Cerebellar cortex (tissue), 1 donor: ENCODE measurements at places on chromosomes 3 and 15.
A peak's percentile ranks its signal among the peaks of the same experiment; 100 is the strongest.

DNA sequence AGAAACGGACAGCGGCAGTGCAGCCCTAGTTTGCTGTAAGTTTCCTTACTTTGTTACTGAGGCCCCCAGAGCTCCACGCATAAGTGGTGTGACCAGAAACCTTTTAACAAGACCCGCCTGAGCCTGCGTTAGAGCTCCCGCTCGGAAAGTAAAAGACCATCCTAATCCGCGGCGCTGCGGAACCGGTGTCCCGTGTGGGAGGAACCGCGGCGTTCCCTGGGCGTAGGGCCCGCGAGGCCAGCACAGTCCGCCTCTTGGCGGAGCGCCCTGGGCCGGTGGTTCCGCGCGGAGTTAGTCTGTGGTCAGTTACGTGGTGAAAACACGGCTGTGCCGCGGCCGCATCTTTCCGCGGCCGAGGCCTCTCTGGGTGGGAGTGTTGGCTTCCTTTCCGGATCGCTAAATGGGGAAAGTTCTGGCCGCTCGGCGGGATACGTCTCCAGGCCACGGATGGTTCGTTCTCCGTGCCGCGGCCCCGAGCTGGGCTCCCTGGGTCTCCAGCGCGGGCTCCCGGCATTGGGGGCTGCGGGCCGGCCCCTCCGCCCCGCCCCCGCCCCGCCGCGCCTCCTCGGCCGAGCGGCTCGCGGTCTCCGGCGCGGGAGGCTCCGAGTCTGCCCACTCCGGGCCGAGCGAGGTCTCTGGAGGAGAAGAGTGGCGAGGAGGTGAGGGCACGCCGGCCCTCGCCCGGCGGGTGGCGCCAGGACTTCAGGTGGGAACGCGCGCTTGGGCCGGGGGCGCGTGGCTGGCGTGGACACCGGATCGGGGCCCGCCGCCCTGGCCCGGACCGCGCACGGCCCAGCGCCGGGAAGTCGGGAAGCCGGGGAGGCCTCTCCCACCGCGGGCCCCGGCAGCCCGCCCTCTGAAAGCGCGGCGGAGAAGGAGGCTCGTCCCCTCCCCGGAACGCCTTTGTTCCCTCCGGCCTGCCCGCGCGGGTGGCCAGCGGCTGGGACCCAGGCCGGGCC lies 754 bp downstream of the B3GNT5 start:
- DNase-seq, result no peak

- no peak for DNase-seq
Observed at GRCh38 chr3:191087391-191087790, 111.7 kb upstream of the OSTN start.

DNA sequence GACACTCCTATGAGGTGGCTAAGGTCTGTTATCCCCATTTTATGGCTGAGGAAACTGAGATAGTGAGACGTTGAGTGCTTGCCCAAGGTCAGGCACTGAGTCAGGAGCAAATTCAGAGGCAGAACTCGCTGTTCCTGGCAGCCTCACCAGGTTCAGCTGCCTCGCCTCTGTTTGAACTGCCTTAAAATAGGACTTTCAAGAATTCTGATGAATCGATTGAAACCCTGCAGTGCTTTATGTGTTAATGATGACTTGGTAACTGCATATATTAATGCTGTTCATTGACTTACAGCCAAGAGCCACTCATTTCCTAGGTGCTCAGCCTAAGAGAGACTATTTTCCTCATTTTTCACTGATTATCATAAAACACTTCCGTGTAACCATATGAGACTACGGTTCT lies 79.5 kb upstream of the BHLHE40 start:
- no peak for DNase-seq

DNA sequence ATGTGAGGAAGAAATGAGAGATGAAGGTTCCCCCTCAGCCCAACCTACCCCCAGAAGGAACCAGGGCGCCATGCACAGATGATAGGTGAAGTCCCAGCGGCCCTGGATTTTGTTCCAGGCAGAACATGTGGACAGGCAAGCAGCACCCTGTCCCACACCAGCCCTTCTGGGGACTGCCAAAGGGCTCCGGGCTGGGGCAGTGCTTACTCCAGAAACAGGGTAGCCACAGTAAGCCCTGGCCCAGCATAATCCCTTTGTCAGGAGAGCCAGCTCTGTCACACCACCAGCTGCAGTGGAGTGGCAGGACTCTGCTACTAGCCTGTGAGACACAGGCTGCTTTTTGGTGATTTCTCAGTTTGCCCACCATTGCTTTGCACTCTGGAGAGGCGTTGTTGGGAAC lies 6.3 kb downstream of the FBXL22 start:
- DNase-seq, result no peak

- DNase-seq, result peak; percentile 54
Observed at GRCh38 chr3:152183473-152183872, 85.3 kb upstream of the MBNL1 start.

DNA sequence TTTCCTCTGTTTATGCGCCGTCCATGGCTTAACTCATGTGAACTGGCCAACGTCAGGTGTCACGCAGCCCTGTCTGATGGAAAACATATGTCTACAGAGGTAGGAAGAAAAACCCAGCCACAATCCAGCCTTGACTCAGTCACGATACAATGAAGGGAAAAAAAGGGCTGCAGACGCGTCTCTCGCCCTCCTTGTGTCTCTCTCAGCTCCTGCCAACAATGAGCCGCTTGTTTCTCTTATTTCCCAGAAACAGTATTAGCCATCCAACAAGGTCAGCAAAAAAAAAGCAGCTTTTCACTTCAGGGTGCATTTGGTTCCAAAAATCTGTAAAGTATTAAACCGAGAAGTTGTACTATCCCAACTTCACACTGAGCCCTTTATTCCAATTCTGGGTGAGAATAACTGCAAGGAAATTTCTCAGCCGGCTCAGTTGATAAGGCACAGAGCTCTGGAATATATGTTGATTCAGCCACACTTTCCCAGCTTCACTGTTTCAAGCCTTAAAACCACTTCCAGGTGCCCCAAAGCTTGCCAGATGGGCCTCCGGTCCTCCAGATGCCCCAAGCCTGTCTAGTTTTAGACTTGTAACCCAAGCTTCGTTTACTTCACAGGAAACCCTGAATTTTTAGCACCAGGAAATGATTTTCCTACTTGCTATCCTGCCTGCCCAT lies 79.4 kb downstream of the TM4SF4 start:
- no peak for DNase-seq

GRCh38 chr3:66439666-66440344 lies 61.0 kb downstream of the LRIG1 start:
- DNase-seq, result no peak

- peak; percentile 58 for DNase-seq
Observed at GRCh38 chr3:45647148-45647619, 42.0 kb upstream of the SACM1L start.

- no peak for DNase-seq
Observed at GRCh38 chr3:61663356-61664104, 102.2 kb downstream of the PTPRG start.

DNA sequence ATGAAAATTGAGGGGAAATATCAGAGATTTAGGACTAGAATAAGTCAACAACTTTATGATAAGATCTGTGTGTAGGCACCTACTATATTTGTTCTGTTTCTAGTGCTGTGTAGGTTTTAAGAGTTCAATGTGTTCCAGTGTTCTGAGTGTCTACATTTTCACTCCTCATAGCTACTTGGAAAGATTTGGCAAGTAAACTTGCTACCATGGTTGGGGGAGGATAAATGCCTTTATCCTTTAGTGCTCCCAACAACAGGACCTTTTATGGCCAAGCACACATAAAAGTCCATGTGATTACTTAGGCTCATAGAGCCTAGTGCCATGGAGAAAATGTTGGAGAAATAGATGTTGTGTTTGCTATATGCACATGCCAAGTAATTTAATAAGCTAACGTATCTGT lies 64.0 kb downstream of the LYSMD4 start:
- no peak for DNase-seq

DNA sequence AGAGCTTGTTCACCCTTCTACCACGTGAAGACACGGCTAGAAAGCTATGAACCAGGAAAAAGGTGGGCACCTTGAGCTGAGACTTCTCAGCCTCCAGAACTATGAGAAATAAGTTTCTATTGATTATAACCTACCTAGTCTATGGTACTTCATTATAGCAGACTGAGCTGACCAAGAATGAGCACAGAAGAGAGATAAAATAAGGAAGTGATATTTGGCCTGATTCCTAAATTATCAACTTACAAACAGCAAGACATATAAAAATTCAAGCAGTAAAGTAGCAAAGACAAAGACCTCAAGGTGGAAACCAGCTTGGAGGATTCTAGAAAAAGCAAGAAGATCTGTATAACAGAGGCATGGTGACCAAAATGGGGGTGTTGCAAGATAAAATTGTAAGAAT lies 63.9 kb upstream of the OSTN start:
- DNase-seq, result no peak

- no peak for DNase-seq
Observed at GRCh38 chr15:72113347-72114031, 4.5 kb downstream of the MYO9A start.

DNA sequence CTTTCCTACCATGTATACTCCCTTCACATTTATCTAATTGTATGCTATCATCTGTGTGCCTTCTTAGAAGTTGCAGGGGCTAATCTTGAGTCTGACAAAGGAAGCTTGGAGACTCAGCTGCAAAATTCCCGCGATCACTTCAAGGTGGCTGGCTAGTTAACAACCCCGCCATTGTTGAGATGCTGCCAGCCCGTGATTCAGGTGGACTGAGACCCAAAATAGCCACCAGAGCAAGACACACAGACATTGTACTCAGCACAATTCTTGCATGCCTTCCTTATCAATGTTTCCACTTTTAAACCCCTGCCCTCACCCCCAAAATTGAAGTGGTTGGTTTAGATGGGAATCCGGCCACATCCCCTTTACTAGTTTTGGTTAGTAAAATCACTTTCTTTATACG lies 225.8 kb upstream of the ZNF717 start:
- no peak for DNase-seq

DNA sequence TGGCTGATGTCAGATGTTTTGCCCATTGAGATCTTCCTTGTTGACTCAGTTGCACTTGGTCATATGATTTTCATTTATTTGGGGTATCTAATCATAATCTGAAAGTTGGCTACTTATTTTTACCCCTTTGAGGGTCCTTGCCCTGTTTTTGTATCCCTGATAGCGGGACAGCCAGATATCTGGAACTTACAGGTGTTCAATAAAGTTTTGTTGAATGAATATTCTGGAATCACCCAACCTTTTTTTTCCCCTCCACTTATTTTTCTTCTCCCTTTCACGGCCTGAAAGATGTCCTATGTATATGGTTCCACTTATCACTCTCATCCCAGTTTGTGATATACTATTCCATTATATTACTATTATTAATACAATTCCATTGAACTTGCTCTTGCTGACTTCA lies 12.8 kb downstream of the CTNNB1 start:
- no peak for DNase-seq

DNA sequence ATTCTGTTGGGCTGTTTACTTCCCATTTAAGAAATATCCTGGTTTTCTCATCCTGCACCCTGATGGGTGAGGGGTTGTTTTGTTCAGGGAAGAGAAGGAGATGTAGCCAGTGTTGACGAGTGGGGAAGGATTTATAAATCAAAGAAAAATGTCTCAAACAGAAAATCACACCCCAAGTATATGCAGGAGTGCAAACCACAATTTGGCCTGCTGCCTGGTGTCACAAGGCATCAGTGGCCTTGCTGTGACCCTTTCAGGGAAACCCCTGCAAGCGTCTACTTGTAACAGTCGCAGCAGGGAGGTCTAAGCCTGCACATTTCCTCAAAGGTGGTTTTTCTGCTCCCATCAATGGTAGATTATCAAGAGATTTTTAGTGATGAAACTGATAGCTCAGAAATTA lies 132.6 kb upstream of the LRRN1 start:
- DNase-seq, result no peak

DNA sequence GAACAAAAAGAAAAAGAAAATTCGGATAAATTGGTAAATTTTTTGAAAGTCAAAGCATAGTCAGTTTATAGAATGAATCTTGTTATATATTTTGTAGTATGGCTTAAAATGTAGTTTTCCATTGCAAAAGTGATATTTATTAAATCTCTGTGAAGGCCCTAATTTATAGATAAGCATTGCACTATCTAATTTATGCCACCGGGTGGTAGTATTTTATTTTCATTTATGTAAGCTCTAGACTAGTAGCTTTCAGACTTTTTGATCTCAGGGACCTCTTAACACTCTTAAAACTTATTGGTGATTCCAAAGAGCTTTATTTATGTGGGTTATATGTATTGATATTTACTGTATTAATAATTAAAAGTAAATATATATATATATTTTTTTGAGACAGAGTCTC lies 133.9 kb upstream of the LRRFIP2 start:
- peak; percentile 31 for DNase-seq

DNA sequence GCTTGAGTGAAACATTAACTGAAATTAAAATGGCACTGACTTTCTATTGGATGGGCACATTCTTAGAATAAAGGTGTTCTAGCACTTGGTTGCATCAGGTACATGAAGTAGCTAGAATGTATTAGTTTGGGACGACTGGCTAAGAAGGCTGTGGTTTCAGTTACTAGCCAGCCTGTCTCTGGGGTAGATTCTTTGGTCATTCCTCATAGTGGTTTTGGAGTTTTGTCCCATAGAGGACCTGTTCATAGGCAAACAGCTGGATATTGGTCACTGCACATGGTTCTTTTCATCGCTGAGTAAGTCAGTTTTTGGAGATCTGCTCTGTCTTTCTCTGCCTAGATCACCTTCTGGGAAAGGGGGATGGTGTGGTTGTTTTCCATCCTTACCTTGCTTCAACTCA lies 55.3 kb downstream of the ADAMTSL3 start:
- DNase-seq, result no peak

DNA sequence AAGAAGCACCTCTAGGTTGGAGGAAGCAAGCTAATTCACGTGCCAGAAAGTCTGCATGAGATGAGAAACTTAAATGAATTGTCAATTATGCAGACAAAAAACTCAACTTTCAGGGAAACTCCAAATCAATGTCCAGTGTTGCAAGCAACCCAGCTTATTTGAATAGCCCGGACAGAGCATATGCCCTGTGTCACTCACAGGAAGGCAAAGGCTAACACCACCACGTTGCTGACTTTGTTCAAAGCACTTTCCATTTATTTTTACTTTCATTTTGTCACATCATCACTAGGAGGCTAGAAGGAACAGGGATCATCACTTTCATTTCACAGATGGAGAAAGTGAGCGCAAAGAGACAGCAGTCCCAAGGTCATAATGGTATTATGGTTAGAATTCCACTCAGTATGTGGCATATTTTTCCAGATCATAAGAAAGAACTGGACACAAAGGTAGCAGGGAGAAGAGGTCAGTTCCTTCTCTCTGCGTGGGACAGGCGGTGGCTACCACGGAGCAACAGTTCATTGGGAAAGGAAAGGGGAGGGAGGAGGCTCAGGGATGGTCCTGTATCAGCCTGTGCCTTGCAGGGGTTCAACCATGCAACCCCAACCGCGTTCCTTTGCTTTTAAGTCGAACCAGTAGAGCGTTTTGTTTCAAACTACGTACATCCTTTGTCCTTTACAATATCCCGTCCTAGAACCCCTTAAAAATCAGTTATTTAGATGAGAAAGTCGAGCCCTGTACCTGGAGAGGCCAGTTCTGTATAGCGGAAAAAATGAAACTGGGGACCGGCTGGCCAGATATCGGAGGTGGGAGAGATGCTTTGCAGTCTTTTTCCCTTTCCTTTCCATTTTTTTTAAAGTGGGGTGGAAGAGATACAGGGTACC lies 1.1 kb downstream of the HEG1 start:
- DNase-seq, result peak; percentile 22

GRCh38 chr3:72186400-72186855 lies 401.5 kb upstream of the PROK2 start:
- DNase-seq, result no peak

- DNase-seq, result no peak
Observed at GRCh38 chr3:138691351-138691750, 82.8 kb downstream of the FAIM start.
